ENCODE measurements at places on chromosomes 16 and 17.

DNA sequence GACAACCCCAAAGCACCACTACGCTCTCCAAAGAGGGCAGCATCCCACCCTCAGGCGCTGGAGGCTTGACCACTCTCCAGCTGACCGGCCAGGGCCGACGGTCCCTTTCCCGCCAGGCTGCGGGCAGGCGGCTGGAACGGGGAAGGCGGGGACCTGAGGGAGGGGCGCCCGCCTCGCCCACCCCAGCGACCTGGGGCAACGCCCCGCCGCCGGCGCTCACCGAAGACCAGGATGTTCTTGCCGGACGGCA lies 431 bp downstream of the DYNC1LI2 start:
- peak; percentile 17 for DNase-seq

GRCh38 chr17:2856727-2857126 lies 60.5 kb downstream of the RAP1GAP2 start:
- DNase-seq, result no peak

DNA sequence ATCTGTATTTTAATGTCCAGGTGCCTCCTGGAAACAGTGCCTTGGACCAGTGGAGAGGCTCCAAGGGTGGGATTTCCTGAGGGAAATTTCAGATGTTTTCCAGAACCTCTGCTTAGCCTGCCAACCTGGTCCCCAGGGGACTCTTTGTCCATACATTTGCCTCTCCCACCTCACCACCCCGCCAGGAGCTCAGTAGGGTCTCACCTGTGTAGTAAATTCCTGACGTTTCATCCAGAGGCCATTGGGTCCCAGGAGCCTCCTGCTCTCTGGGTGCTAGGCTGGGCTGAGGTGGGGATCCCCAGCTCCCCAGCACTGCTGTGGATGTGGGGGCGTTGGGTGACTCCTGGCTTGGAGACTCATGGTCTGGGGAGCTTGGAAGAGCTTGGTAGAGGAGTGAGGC lies 2.7 kb downstream of the NLRP1 start:
- no peak for DNase-seq

DNA sequence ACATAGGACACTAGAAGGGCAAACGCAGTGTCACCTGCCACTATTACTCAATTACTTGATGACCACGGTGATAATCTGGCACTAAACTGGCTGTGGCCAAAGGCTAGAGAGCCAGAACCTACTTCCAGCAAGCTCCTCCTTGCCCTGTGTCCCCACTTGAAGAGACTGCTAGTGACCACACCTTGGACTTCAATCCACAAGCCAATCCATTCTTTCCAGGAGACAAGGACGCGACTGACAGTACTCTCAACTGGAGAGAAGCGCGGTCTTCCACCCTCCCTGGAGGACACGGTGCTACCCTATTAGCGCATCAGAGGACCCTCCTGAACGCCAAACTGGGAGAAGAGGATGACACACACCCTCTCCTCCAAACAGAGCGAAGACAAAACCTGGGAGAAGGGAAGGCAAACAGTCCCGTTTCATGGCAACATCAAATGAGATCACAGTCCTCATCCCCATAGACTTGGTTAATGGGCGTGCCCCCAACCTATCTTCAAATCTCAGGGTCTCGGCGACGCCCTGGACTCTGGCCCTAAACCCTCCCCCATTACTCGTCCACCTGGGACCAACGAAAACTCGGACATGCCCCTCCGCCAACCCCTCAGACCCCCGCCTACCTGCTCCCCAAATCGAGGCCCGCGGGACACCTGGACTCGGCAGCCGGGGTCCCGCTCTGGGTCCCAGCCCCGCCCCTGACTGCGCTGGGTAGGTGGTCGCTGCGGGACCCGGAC lies 508 bp downstream of the FLCN start:
- no peak for DNase-seq

GRCh38 chr17:32276171-32276601 lies 10.6 kb downstream of the RHBDL3 start:
- no peak for DNase-seq

- peak; percentile 18 for DNase-seq
Measured at GRCh38 chr16:87700406-87701077, 65.2 kb downstream of the KLHDC4 start.

DNA sequence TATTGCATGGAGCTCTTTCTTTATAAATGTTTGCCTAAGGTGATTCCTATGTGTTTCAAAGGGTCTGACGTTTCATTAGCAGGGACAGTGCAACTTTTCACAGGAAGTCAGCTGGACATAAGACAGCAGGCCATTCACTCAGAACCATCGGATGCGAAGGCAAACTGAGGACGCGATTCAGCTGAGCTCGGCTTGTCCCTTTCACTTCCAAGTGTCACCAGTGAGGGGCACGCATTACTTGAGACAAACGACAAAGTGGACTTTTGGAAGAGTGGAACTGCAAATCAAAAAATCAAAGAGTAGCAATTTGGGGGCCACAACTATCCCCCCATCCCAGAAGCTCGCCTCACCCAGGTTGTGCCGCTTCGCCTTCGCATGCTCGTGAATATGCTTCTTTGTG lies 14.6 kb downstream of the USP22 start:
- DNase-seq, result no peak

- DNase-seq, result peak; percentile 69
Measured at GRCh38 chr17:82863941-82864712, 24.3 kb upstream of the ZNF750 start.

DNA sequence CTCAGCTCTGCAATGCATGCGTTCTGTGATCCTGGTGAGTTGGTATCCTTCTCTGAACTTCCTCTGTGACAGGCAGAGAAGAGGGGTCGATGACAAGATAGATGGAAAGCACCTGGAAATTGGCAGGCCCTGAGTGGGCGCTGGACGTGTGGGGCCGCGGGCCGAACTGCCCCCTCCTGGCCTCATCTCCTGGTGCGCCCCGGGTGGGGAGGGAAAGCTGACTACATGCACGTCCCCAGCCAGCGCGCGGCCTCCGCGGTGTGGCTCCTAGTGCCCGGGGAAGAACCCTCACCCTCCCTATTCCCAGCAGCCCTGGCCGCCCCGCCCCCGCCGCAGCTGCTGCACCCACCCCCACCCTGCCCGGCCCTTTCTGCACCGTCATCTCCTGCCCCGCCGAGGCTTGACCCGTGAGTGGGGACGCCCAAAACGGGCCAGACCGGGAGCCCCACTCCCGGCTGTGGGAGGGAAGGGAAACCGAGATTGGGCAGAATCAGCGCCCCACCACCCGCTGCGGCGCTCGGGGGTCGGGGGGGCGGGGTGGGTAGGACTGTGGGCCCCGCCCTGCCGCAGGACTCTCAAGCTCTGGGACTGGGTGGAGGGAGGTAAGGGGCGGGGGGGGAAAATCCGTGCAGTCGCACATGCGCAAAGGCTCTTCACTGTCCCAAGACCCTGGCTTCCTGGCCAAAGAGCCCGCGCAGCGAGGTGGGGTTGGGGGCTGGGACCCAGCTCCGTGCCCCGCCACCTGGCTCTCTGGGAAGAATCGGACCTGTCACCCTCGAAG lies at the start of gene NOL3:
Gene NOL3 (plus strand): TSS at position 371 of the 781 bp plus-strand sequence.
- no peak for DNase-seq

DNA sequence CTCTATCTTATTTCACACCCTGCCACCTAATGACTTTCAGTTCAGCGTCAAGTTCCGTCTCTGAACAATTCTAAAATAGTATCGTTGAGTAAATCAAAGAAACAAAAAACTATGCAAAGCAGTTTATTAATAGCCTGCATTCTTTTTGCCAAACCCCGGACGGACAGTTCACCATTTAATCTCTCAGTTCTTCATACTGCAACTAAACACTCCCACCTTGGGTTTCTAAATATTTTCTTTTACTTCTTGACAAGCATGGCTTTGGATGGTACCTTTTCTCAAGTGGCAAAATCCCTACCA lies 1.2 kb downstream of the MYH11 start:
- DNase-seq, result no peak

- DNase-seq, result no peak
Measured at GRCh38 chr16:8963010-8963820, 491 bp downstream of the USP7 start.

DNA sequence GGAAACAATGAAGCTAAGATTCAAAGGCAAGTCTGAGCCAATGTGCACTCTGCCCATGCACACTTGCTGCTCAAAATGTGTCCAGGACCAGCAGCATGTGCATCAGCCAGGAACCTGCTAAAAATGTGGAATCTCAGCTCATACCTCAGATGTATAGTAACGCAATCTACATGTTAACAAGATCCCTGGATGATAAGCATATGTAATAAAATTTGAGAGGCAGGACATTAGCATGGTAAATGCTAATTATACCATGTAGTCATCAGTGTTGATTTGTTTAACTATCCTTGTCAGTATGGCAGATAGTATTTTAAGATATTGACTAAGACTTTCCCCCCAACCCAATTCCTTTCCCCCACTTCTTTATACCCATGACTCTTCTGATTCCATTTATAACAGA lies 379.6 kb downstream of the TOX3 start:
- no peak for DNase-seq
